Stimulated activated CD4-positive, alpha-beta T cell treated with anti-CD3 and anti-CD28 coated beads, Interleukin-15, amount 100 ng/mL, for 24 hours (primary cell): ENCODE measurements at places on chromosomes 13 and 19.

DNA sequence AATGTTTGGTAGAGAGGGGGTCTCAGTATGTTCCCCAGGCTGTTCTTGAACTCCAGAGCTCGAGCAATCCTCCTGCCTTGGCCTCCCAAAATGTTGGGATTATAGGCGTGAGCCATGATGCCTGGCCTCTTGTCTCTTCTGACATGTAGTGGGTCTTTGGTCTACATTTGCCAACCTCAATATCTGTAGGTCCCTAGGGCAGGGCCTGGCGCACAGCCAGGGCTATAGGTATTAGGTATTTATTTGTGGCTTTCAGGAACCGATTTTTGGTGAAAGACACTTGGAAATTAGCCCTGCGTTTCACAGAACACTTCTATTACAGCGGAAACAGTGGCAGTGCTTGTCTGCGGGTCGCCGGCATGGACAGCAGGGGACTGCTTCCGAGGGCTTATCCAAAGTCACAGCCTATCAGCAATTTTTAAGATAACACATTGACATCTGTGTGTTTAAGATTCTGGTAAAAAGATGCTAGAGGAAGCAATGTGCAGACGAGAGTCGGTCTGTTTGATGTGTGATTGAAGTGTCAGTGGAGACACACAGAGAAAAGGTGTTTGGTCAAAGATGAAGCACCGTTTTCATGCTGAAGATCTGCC is 14.5 kb downstream of the ZNF536 start:
- no peak for DNase-seq

DNA sequence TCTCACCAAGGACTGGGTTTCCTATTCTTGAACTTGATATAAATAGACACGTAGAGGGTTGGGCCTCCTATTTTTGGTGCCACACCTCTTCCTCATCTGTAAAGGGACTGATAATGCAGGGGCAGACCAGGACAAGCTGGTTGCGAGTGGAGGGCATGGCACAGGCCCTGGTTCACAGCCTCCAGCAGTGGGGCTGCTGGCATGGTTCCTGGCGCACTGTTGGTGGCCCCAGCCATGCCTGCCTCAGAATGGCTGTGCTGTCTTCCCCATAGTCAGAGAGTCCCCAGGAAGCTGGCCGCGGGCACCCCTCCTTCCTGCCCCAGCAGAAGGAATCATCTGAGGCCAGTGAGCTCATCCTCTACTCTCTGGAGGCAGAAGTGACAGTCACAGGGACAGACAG is 10.5 kb upstream of the OVOL3 start:
- DNase-seq = no peak

DNA sequence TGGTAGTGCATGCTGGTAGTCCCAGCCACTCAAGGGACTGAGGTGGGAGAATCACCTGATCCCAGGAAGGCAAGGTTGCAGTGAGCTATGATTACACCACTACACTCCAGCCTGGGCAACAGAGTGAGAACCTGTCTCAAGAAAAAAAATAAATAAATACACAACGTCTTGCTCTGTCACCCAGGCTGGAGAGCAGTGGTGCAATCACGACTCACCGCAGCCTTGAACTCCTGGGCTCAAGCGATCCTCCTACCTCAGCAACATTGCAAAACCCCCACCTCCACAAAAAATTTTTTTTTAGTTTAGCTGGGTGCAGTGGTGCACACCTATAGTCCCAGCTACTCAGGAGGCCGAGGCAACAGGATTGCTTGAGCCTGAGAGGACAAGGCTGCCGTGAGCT is 8.8 kb downstream of the TPM4 start:
- DNase-seq = no peak

- no peak for DNase-seq
Measured at GRCh38 chr13:85995788-85996418, 196.7 kb upstream of the SLITRK6 start.

GRCh38 chr19:10510301-10510802 is 6.9 kb downstream of the S1PR5 start:
- peak; percentile 69 for DNase-seq

- DNase-seq = no peak
Measured at GRCh38 chr19:46887240-46887782, 26.5 kb downstream of the ARHGAP35 start.

DNA sequence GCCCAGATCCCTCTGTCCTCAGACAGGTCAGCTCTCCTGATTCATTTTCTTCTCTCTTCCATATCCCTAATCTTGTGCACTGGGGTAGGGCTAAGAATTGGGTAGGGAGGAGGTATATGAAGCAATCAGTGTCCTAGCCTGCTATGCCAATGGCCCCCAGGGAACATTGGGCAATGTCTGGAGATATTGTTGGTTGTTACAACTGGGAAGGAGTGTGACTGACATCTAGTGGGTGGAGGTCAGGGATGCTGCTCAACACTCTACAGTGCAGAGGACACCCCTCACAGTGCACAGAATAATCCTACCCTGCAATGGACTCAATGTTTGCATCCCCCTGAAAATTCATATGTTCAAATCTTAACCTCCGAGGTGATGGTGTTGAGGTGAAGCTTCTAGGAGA is 57.5 kb downstream of the CPAMD8 start:
- no peak for DNase-seq

- DNase-seq = no peak
Measured at GRCh38 chr13:95954266-95954665, 98.9 kb downstream of the UGGT2 start.

DNA sequence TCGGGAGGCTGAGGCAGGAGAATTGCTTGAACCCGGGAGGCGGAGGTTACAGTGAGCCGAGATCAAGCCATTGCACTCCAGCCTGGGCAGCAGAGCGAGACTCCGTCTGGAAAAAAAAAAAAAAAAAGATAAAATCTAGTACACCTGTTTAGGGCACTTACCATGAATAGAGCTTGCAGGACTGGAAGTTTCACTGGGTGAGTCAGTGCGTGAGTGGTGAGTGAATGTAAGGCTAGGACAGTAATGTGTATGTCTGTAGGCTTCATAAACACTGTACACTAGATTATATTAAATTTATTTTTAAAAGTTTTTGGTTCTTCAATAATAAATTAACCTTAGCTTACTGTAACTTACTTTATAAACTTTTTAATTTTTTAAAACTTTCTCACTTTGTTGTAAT is 22.9 kb downstream of the PPP5C start:
- DNase-seq = peak; percentile 38

GRCh38 chr19:30222992-30223865 is 149.0 kb upstream of the ZNF536 start:
- no peak for DNase-seq

DNA sequence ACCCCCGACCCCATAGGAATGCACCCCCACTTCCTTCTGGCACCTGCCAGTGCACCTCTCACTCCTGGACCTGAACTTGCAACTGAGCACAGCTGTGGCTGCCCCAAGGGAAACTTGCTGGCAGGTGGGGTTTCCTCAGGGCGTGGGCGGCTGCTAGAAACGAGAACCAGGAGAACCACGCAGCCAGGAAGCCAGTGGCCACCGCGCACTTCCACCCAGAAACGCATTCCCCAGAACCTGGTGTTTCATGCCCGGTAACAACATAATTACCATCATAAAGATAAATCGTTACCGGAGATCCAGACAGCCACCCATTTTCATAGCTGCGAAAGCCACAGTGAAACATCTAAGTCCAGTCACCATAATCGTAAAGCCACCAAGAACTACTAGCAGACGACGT is 75.2 kb upstream of the C13orf46 start:
- DNase-seq = peak; percentile 82

DNA sequence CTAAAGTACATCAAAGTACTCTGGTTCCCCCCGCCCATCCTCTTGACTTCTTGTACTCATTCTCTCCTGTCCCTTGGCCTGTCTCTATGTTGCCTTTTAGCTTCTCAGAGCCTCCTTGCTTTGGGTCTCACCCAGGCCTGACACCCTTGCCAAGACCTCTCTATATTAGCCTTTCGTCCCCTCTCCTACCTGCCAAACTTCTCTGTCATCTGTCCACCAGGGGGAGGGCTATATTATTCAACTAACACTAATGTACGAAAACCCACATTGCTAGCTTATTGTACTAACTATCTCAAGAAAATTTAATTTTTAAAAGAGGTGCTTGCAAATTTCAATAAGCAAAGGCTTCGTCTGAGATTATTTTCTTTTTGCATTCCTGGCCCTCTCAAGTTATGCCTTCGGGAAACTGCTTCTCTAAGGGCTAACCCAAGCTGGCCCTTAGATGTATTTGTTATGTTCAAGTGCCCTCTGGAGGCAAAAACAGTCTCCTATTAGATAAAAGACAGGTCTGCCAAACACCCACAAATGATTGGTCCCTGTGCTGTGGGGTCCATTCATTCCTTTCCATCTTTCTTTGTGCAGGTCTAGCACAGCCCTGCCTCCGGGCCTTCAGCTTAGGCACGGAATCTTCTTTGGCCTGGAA is 6.3 kb upstream of the MRPS31 start:
- peak; percentile 51 for DNase-seq

DNA sequence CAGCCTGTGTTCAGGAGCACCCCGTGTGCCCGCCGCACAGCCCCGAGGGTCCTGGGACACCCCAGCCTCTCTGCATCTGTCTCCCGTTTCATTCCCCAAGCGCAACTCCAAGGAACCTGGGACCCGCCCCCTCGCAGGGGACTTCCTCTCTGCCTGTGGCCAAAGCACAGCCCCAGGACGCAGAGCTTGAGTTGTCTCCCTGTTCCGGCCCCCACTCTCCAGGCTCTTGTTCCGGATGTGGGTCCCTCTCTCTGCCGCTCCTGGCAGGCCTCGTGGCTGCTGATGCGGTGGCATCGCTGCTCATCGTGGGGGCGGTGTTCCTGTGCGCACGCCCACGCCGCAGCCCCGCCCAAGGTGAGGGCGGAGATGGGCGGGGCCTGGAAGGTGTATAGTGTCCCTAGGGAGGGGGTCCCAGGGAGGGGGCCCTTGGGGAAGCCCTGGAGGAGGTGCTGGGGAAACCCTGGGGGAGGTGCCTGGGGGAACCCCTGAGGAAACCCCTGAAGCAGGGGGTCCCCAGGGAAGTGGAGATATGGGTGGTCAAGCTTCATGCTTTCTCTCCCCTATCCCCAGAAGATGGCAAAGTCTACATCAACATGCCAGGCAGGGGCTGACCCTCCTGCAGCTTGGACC is 1.3 kb downstream of the HCST start:
- DNase-seq = peak; percentile 92
